NCI-H460 (cell line): ENCODE measurements at places on chromosomes 1 and 21. TPM values are rescaled to one million over a fixed set of nuclear protein-coding genes. Genes with fewer than 3 reads are reported as not detected.

RFX5 gene
- 41.9 and 48.1 TPM in 2 replicates for total RNA-seq

MFAP2 gene
- 0.49 and 0.52 TPM in 2 replicates for total RNA-seq

CSF3R gene
- 0.20 TPM in 1 of 2 replicates, not detected in the other for total RNA-seq

ETS2 gene
- total RNA-seq, result 5.7 and 7.2 TPM in 2 replicates

NTRK1 gene
- total RNA-seq, result 5.5 and 6.0 TPM in 2 replicates

BRDT gene
- total RNA-seq, result not detected in 2 replicates
